ENCODE measurements at places on chromosomes 13 and 19.

GRCh38 chr19:29193155-29193554 is 19.8 kb downstream of the UQCRFS1 start:
- DNase-seq, result no peak

- DNase-seq, result no peak
Observed at GRCh38 chr13:112826565-112826964, 136.7 kb downstream of the ATP11A start.

GRCh38 chr19:40314656-40315055 is 29.5 kb upstream of the AKT2 start:
- no peak for DNase-seq

GRCh38 chr13:63516124-63516523 is 2100.5 kb upstream of the PCDH20 start:
- DNase-seq, result no peak

GRCh38 chr13:24106429-24106828 is 54.1 kb upstream of the SPATA13 start:
- no peak for DNase-seq

DNA sequence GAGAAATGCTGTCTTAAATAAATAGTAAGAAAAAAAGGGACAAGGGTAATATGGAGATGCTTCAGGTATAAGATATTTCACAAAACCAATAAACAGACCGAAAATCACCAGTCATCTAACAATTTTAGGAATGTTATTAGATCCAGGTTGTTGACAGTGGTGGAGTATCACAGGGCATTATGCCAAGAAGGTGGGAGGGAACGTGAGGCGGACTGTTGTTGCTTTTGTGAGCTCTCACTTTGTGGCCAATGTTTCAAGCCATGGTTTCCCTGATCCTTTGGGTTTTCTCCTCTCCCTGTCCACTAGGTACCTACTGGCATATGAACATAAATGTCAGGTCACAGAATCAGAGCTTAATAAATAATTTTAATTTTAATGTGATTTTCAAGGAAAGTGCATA is 790.3 kb upstream of the SLITRK1 start:
- DNase-seq, result no peak

DNA sequence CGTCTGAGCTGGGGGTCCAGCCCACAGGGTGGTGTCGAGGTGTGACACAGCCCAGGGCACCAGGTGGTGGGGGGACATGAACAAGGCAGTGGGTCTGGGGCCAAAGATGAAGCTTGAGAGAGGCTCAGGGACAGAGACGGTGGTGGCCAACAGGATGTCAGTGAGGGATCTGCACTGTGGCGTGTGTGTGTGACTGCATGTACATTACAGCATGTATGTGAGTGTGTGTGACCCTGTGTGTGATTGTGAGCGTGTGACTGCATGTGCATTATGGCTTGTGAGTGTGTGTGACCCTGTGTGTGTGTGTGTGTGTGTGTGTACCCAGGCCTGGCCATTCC is 1.6 kb downstream of the ADAMTS10 start:
- no peak for DNase-seq

GRCh38 chr13:20714161-20714560 is 10.7 kb downstream of the IL17D start:
- DNase-seq, result no peak

DNA sequence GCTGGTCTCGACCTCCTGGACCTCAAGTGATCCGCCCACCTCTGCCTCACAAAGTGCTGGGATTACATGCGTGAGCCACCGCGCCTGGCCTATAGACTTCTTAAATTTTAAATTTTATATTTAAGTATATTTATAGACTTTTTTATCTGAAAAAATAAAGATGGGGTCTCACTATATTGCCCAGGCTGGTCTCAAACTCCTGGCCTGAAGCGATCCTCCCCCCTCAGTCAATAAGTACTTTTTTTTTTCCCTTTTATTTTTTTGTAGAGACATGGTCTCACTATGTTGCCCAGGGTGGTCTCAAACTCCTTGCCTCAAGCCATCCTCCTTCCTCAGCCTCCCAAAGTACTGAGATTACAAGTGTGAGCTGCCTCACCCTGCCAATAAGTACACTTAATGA is 1.9 kb downstream of the SERTAD1 start:
- DNase-seq, result no peak

- no peak for DNase-seq
Observed at GRCh38 chr13:31919971-31920726, 111.4 kb upstream of the FRY start.

- DNase-seq, result no peak
Observed at GRCh38 chr13:108768035-108768434, 138.6 kb downstream of the MYO16 start.

DNA sequence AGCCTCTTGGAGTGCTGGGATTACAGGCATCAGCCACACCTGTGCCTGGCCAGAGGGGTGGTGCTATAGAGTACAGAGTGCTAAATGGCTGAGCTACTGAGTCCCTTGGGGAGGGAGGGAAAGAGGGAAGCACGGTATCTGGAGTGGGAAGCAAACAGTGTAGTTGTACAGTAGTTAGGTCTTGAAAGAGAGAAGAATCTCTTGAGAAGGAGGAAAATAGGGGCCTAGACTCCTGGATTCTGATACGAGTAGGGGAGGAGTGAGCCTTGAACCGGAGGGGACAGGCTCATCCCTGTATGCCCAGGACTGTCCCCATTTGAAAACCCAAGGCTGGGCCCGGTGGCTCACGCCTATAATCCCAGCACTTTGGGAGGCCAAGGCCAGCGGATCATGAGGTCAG is 5.1 kb downstream of the MYADM start:
- DNase-seq, result no peak

- DNase-seq, result no peak
Observed at GRCh38 chr19:41796362-41796761, at the start of gene CEACAM3. Gene CEACAM3 (plus strand): TSS chr19:41796587. CDS start chr19:41796678, 91 bp downstream.

DNA sequence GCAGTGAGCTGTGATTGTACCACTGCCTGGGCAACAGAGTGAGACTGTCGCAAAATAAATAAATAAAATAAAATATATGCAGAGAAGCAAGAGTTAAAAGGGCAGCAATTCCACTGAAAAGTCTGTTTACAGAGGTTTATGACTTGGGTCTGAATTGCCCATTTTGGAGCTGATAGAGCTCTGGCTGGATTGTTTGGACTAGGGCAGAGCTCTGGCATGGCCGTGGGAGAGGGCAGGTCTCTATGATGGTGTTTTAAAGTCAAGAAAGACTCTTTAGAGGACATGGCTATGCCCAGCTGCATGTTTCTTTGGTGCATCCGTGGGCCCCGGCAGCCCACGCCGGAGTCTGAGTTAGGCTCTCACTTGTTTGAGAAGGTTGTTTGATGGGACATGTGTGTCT is 64.6 kb upstream of the C1QTNF9 start:
- no peak for DNase-seq

GRCh38 chr13:35252536-35253205 is 223.8 kb downstream of the MAB21L1 start:
- DNase-seq, result no peak

DNA sequence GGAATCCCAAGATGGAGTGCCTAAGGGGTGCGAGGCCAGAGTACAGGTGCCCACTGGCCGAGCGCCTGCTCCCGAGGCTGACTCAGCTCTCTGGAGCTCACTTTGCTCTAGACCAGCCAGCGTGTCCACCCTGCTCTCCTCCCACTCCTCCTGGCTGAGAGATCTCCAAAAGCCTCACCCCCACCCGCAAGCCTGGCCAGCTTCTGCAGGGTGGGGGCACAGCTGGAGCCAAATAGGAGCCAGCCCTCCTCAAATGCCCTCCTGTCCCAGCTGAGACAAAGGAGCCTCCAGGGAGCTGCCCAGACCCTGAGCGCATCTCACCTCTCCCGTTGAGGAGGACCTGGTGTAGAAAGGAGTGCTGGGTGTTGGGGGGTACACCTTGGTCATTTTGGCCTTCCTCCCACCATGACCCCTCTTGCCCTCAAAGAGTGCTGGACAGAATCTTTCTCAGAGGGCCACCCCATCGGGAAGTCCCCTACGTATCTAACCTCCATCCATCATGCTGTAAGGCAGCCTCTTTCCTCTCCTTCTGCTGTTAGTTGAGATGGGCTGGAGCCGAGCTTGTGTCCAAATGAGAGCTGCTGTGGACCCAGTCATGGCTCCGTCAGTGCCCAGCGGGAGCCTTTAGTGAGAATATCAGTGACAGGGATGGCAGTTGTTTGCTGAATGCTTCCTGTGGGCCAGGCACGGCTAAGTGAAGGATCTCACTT is 123.9 kb upstream of the VSTM2B start:
- no peak for DNase-seq

DNA sequence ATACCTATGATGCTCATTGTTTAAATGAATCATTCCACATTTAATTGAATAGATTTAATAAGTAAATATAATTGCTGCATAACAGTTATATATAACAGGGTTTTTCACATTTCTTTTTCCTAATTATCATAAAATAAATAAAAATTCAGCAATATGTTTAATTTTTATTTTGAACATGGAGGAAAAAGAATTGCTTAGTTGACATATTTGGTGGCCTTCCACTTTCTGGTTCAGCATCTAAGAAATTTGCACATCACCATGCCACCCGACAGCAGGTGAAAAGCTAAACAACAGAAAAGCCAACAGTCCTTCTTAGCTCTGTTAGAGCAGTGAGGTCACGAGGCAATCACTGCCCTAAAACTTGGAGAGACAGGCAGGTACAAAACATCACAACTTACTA is 790.2 kb downstream of the GPC5 start:
- no peak for DNase-seq

DNA sequence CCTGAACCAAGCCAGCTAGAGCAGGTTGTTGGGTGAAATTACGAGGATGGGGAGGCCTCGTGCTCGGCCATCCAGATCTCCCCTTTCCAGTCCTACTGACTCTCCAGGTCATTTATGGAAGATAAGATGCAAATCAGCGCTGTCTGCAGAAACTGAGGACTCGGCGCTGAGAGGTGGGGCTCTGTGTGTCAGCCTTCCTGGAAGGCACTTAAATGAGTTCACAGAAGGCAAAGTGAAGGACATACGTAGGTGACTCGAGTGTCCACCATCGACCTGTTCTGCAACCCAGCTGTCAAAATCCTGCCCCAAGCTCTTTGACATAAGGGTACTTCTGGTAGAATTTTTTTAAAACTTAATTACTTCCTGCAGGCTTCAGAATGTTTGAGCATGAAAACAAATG is 86.4 kb downstream of the RAB20 start:
- no peak for DNase-seq

DNA sequence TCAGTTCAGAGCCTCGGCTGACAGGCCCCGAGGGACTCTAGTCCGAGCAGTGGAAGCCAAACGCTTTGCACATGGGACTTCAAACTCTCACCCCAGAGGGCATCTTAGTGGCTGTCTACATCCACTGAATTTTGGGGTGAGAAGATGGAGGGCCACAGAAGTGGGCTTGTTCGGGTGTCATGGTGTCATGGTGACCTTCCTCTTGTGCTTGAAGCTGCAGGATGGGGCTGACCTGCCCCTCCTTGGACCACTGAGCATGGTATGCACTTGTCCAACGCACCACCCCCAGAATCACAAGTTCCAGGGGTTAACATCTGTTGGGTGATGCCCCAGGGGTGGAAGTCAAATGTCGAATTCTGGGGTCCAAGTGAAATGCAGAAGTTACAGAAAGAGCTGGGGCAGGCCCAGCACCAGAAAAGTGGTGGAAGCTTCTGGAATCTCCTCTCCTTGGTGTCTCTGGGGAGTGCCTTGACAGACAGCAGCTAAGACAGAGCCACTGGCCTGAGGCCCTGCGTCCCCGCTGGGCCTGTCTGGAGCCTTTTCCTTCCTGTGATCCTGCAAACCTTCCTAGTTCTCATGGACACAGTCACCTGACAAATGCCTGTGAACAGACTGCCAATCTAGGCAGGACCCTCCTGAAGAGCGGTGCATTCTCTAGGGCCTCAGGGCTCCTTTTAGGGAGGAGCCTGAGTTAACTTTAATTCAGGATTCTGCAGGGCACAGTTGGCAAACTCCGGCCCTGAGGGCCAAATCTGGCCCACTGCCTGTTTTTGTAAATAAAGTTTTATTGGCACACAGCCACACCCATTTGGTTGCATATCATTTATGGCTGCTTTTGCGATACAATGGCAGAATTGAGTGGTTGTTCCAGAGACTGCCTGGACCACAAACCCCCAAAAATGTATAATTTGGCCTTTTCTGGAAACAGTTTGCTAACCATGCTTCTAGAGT is 65.1 kb upstream of the RANBP3 start:
- DNase-seq, result no peak

GRCh38 chr19:36041831-36042230 is 9.2 kb upstream of the CLIP3 start:
- DNase-seq, result no peak

GRCh38 chr13:54287062-54287764 is 1258.6 kb downstream of the OLFM4 start:
- no peak for DNase-seq

GRCh38 chr13:33145667-33146066 is 129.4 kb downstream of the KL start:
- DNase-seq, result no peak

DNA sequence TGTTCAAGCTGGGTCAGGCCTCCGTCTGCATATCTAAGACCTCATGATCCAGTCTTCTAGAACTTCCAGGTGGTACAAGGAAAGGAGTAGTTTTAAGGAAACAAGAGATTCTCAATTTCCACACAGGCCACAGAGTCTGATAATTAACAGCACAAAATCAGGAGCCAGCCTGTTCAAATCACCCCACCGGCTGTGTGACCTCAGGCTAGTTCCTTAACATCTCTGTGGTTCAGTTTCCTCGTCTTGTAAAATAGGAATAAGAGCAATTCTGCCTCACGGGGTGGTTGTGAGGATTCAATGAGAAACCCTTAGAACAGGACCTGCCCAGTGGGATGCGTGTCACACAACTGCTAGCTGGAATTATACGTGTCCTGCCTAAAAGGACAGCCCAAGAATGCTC is 25.6 kb downstream of the FCGBP start:
- DNase-seq, result no peak

DNA sequence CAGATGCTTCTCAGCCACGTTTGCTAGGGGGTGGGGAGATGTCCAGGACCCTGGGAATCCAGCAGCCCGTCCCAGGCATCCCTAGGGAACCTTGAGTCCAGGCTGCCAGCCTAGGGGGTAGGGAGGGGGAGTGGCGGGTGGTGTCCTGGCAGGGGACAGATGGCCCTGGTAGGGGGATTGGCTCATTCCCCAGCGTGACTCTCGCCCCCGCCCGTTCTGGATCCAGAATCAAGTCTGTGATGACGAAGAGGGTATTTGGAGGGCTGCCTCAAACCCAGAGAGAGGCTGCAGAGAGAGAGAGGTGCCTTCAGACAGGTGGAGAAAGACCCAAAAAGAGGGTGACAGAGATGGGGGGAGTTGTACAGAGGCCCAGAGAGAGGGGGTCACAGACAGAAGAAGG is 4.1 kb downstream of the SLC17A7 start:
- no peak for DNase-seq

DNA sequence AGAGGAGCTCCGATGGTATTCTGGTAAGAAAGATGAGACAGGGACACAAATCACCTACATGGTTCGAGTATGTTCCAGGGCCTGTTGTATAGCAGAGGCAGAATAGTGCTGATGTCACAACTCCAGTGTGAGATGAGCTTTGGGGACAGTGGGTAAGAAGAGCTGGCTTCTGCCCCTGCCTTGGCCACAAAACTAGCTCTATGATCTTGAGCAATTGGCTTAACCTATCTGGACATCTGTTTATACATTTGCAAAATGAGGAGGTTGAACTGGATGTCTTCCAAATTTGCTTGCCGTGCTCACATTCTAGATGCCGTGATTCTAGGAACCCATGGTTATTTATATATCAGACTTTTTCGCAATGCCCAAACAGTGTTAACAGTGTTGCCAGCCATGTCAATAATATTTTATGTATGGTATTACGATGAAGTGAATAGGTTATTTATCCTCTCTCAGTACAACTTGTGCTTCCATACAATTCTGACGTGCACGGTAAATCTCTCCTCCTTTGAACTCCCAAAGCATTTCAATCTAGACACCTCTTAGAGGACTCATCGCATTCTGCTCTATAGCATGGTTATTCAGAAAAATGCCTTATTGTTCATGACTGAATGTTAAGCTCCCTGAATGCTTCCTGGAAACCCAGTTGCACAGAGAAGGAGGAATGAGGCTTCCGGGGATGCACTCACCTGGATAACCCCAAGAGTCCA is 316.0 kb downstream of the FOXO1 start:
- DNase-seq, result no peak
